Foreskin melanocyte (primary cell): ENCODE measurements at places on chromosomes 1 and 21.
A peak's percentile ranks its signal among the peaks of the same experiment; 100 is the strongest.

DNA sequence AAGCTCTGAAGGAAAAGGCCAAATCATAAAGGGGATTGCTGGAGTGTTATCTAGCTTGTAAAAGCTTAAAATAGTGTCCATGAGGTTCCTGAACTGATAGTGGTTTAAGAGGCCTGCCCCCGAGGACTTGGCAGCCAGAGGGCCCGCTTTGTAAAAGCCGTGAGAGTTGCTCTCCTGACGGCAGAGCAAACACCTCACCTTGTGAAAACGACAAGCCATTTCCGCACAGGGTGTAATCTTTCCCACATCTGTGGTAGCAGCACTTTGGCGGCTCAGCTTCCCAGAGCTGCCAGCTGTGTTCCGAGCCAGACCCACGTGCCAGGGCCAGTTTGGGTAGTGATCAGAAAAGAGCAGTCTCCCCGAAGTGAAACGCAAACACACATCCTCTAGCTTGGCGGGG is 37.0 kb downstream of the SERBP1 start:
- DNase-seq, result no peak

- no peak for DNase-seq
Observed at GRCh38 chr1:206723805-206724472, 39.2 kb downstream of the MAPKAPK2 start.

DNA sequence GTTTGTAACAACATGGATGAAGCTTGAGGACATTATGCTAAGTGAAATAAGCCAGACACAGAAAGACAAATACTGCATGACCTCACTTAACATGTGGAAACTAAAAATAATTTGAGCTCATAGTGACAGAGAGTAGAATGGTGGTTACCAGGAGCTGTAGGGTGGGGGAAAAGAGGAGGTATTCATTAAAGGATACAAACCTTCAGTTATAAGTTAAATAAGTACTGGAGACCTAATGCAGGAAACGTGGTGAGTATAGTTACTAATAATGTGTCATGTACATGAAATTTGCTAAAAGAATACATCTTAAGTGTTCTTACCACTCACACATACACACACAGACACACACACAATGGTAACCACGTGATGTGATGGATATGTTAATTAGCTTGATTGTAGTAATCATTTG is 86.7 kb downstream of the NGF start:
- no peak for DNase-seq

- DNase-seq, result peak; percentile 43
Observed at GRCh38 chr1:36175137-36176095, 19.5 kb downstream of the MAP7D1 start.

- no peak for DNase-seq
Observed at GRCh38 chr1:212433577-212434462, 1.1 kb downstream of the NENF start.

DNA sequence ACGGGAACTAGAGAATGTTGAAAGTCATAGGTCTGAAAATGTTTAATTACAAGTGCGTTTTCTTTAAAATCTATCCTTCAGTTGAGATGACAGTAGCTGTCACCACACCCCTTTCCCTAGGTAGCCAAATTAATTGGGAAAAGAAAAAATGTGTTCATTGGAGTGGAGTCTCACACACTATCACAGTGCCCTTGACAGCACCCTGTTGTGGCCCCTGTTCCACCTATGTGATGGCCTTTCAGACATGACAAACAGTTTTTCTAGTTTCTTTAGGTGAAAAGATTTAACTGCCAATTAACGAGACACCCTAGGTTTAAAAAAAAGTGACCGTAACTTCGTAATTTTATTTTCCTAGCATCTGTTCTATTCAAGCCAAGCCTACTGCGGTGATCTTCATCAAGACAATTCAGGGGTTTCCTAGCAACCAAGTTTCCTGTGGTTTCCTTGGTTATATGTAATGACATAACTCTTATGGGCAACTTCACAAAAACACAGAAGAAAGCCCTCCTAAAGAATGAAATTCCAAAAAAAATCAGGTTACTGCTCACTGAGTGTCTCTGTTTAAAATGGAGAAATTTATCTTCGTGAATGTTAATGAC is 298.3 kb downstream of the PDE4B start:
- DNase-seq, result no peak

GRCh38 chr1:206421616-206422340 is 48.5 kb upstream of the IKBKE start:
- DNase-seq, result no peak

DNA sequence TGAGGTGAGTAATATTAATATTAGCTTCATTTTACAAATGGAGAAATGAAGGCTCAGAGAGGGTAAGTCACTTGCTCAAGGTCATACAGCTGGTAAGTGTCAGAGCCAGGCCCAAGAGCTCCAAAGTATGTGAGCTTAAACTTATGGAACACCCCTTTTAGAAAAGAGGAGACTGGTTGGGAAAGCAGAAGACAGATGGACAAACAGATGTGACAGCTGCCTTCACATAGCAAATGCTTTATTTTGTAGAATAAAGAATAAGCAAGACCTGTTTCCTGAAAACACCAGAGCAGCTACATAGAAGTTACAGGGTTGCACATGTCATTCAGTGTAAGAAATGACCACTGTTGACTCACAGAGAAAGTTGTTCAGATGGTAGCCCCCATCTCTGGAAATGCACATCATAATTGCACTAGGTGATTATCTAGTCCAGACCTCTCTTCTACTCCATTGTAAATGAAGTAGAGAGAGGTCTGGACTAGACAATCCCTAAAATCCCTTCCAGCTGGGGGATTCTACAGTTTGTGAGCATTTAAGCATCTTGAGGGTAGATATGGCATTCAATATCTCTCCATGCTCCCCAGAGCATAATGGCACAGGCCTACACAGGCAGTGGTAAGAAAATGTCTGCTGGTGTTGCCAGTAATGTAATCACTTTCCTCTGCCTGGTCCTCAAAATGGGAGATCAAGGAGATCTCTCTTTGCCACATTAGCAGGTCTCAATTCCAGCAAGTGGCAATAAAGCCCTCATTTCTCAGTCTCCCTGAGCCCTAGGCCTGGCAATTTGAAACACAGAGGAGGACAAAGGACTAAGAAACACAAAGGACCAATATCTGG is 188.2 kb upstream of the FGGY start:
- no peak for DNase-seq

DNA sequence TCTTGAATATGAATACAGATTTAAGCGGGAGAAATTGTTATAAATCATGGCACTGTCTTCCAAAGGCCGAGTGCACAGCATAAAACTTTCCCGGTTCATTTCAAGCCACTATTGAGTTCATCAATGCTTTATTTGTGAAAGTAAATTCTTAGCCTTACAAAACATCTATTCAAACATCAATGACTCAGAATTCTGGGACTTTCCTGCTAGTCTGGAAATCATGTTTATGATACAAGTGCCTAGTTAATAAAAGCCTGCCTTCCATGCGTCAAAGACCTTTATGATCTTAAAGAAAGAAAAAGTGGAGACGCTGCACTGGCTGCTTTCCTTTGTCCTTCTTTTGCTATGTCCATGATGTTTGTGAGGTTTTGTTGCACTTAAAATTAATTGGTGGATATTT is 137.7 kb downstream of the SETD4 start:
- DNase-seq, result peak; percentile 98

DNA sequence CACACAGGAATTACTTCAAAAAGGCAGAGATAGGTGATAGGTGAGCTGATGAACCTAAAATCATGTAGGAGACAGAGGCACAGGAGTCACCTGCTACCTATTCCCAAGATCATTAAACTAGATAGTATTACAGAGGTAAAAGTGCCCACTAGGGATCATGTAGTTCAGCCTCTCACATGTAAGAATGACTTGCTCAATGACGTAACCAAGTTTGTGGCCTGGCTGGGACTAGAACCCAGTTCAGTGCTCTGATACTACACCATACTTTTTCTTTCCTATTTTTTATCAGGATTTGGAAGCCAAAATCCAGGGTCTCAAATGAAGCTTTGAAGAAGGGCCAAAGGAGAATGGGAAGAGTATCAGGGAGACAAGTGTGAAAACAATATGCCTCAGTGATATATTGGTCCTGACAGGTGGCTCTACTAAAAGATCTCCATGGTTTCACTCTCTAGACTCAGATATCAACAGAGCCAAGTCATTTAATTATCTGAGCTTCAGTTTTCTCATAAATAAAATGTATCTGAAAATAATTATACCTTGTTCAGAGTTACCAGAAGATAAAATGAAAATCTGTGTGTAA is 87.3 kb upstream of the SLFNL1 start:
- DNase-seq, result no peak

GRCh38 chr21:41367945-41368734 is 6.3 kb downstream of the MX2 start:
- no peak for DNase-seq

DNA sequence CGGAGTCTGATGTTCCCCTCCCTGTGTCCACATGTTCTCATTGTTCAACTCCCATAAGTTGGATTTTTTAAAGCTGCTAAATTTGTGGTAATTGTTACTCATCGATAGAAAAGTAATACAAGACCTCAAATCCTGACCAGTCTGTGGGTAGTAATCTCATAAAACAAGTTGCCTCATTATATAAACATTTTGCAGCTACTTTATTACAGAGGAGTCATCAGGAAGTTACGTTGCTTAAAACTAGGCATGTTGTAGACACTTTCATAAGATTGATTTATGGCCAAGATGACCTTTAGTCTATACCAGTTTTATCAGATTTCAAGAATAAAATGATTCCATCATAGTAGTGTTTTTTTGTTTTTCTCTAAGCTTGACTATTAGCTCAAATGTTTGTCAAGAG is 208.8 kb downstream of the GIPC2 start:
- DNase-seq, result no peak

GRCh38 chr1:157496121-157496526 is 56.2 kb downstream of the FCRL5 start:
- peak; percentile 33 for DNase-seq

DNA sequence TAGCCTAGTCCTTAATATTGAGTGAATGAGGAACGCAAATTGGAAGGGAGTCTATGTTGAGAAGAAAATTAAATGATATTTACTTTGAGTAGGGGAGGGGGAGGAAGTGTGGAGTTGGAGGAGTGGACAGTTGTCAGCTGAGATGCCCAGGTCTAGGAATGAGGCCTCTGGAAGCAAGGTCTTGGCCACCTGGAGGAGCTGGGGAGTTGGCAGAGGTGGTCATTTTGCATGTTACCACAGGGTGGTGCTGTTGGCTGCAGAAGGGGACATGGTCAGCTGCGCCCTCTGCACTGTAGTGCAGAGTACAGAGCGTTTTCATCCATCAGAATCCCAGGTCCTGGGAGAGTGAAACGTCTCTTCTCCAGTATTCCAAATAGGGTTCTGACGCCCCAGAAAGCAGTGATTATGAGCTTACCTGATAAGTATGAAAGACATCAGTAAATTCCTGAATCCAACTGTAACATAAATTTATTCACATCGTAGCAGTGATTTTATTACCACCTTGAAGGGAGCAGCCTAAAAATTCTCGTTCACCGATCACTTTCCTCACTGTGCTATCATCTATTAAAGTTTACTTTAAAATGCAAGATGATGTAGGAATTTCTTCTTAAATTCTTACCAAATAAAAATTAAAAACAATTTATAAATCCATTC is 13.8 kb downstream of the PARK7 start:
- peak; percentile 43 for DNase-seq

- DNase-seq, result no peak
Observed at GRCh38 chr1:14253676-14254075, 344.8 kb upstream of the KAZN start.

GRCh38 chr1:42682739-42683531 is 717 bp downstream of the YBX1 start:
- DNase-seq, result peak; percentile 40

GRCh38 chr1:59027177-59027576 is 243.3 kb upstream of the JUN start:
- no peak for DNase-seq

DNA sequence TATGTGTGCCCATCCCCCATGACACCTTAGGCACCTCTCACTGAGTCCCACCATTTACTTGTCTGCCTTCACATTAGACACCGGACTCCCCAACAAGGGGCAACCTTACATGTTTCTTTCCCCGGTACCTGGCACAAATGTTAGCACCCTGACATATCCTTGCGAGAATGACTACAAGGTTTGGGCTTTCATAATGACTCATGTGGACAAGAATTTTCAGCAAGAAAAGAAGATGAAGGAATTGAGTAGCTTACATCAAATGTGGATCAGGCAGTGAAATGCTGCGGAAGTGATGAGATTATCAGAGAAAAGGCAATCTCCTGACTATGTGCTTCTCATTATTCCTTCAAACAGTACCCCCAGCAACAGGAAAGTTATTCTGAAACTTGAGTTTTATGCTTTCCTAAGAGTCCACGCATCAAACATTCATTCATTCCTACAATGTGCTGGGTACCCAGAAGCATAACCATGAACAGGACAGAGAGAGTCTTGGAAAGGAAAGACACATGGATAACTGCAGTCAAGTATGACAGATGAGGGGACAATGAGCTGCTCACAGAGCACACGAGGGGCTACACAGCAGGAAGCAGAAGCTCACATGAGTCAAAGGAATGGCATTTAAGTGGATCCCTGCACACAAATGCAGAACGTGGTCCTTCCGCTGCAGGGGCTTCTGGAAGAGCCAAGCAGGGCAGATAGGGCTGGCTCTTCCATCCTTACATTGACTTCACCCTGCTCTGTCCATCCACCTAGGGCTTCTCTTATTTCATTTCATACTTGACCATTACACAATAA is 112.1 kb downstream of the PCNX2 start:
- no peak for DNase-seq

GRCh38 chr1:44934791-44935190 is 51.6 kb downstream of the EIF2B3 start:
- no peak for DNase-seq

DNA sequence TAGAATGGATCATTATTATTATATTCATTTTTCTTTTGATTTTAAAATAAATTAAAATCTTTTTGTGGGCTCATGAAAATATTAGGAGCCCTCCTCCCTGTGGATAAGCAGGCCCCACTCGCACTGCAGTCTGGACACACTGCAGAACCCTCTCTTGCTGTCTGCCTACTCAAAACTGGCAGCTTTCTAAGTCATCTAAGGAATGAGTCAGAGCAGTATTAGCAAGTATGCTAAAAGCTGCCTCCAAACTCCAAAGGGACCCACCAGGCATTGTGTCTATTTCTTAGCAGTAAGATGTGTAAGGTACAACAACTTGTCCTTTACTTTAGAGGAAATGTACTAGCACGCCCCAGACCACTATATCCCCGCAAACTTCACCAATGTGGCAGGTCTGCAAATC is 108.8 kb downstream of the SYF2 start:
- DNase-seq, result no peak
